ENCODE measurements at places on chromosomes 13 and 19.
A peak's percentile ranks its signal among the peaks of the same experiment; 100 is the strongest.

DNA sequence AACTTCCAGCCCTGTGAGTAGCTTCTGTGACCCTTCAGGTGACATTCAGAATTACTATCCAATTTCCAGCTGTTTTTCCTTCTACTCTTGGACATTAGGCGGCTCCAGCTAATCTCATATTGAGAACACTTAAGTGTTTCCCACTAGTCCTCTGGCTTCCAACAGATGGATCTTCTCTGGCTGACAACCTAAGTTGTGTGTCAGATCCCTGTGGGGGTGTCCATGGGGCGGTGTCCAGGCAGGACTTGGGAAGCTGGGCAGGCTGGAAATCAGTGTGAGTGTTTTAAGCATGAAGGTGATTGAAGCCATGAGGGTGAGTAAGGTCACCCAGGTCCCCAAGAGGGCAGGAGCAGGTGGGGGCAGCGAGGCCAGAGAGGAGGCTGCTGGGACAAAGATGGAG, 10.1 kb downstream of the CNOT3 start:
- no peak for DNase-seq

DNA sequence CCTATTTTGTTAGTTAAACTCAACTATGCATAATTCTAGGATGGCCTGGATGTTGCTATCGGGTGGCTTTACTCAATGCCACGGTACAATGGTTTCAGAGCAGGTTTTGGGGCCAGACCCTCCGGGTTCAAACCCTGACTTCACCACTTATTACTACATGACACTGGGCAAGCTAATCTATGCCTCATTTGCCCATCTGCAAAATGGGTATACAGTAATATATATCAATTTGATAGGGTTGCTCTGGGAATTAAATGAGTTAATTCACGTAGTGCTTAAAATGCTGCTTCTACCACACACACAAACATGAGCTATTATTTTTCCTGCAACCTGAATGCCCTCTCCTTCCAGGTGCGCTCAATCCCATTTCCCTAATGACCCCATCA, 839 bp downstream of the ESD start:
- DNase-seq: no peak

DNA sequence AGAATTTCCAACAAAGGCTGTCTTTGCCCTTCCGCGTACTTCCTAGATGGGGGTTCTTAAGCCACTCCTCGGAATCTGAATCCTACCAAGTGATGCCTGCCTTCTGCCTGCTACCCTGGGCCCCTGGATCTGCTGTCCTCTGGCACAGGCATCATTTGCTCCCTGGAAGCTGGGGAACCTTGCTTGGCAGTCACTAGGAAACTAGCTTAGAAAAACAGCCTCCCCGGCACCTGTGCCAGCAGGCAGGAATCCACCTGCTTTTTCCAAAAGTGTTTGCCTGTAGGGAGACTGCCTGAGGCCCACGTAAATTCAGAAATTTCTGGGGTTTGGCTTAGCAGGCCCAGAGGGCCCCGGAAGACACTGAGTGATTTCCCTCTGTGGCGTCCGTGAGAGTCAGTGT, 442.4 kb downstream of the TSHZ3 start:
- DNase-seq: no peak

DNA sequence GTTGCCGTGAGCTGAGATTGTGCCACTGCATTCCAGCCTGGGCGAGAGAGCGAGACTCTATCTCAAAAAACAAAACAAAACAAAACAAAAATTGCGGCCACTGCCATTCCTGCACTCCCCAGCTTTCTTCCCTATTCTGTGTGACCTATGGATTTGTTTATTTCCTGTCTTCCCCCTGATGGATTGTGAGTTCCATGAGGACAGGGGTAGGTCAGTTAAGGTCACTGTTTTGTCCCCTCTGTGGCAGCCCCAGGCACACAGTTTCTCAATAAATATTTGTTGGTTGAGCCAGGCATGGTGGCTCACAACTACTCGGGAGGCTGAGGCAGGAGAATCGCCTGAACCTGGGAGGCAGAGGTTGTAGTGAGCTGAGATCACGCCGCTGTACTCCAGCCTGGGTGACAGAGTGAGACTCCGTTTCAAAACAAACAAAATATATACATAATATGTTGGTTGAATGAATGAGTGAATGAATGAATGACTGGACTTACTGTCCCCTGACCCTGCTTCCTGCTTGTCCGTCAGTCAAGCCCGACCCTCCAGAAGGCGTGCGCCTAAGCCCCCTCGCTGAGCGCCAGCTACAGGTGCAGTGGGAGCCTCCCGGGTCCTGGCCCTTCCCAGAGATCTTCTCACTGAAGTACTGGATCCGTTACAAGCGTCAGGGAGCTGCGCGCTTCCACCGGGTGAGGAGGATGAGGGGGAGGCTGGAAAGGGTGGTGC, 5.0 kb downstream of the EBI3 start:
- no peak for DNase-seq

DNA sequence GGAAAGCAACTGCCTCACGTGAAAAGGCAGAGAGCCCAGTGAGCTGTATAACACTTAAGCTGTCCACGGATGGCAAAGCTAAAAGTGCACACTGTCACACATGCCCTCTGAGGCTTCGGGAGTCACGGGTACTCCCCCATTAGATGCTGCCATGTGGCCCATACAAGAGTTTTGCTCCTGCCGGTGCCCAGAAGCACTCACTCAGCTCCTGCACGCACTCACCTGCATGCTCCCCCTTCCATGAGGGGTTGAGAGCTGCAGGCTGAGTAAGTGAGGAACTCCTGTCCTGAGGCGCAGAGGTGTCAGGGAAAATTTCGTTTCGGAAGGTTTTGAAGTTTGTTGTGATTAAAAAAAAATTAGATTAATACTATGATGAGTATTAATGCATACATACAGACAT, 939.2 kb upstream of the ATXN8OS start:
- no peak for DNase-seq

- no peak for DNase-seq
Observed at GRCh38 chr13:101289764-101290163, 126.5 kb downstream of the NALCN start.

- DNase-seq: no peak
Observed at GRCh38 chr19:20287070-20287469, 120.1 kb downstream of the ZNF486 start.

DNA sequence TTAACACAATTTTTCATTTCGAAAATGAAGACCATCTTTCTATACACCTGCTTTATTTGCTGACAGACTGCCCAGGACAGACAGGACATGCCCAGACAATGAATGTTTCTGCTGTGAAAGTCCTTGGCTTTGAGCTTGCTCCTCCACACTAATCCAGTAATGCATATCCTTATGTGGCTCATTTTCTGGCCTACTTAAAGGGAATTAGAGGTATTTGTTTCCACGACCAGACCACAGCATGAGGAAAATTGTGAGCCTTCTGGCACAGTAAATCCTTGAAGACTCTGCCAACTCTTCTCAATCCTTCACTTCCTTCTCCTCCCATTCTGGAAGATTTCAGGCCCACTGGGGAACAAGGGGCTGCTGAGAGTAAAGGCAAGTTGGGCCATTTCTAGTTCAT, 25.7 kb downstream of the CCDC70 start:
- DNase-seq: no peak

GRCh38 chr13:82294226-82294625, 1588.0 kb downstream of the SLITRK1 start:
- no peak for DNase-seq

- no peak for DNase-seq
Observed at GRCh38 chr13:27617881-27618321, 2.4 kb downstream of the LNX2 start.

DNA sequence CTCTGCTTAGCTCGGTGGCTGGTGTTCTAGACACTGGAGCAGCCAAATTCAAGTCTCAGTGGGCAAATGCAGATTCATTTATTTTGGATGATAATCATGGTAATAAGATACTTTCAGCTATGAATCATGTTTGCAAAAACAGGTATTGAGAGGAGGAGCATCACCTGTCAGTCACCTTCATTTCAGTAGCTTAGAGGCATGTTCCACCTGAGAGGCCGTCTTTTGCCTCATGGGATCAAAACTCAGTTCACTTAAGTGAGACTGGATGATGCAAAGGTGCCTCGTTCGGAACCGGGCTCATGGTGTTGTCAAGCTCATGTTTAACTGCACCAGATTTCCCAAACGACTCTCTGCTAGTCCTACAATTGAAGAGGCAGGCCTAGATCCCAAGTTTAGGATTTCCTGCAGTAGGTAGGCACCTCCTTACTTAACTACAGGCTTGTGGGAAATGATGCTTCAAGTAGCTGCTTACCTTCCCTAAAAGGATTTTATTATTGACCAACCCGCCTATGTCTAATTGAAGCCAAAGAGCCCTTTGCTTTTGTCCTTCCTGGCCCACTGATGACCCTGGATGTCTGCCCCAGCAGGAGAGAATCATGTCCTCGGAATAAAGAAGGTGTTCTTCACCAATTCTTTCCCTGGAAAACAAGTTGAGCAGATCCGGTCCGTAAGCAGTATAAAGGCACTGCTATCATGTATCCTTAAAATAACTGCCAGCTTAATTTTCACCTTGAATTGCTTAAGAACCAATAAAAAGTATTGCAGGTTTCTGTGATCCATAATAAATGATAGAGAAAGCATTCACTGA, 60.0 kb downstream of the ZAR1L start:
- no peak for DNase-seq

- no peak for DNase-seq
Observed at GRCh38 chr13:67147342-67148133, 82.6 kb downstream of the PCDH9 start.

DNA sequence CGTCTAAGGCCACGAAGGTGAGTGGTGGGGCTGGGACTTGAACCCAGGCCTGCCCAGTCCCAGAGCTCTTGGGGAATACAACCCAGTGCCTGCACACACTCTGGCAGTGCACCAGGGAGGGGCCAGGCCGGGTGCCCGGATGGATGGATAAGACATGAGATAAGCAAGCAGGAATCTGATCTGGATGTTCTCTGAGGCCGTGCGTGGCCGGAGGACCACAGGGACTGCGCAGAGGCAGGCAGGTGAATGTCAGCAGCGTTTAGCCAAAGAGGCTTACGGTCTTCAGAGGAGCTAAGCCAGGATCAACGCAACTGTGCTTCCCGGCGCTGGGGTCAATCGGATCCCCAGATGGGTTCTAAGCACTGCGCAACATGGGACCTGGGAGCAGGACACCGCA, 1.5 kb downstream of the ZNF787 start:
- DNase-seq: no peak

DNA sequence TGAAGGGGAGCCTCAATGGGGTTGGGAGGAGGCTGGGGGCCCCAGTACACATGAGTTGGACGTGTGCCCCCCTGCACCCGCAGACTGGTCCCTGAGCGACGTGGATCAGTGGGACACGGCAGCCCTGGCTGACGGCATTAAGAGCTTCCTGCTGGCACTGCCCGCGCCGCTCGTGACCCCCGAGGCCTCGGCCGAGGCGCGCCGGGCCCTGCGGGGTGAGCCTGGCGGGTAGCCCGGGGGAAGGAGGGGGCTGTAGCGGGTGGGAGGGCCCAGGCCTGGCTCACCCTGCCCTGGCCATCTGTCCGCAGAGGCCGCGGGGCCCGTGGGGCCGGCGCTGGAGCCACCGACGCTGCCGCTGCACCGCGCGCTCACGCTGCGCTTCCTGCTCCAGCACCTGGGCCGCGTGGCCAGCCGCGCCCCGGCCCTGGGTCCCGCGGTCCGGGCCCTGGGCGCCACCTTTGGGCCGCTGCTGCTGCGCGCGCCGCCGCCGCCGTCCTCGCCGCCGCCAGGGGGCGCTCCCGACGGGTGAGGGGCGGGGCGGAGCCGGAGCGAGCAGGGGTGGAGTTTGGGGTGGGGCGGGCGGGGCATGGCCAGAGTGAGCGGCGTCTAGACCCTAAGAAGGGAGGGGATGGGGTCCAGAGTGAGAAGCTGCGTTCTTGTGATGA, 8.1 kb downstream of the PIK3R2 start:
- peak; percentile 48 for DNase-seq

GRCh38 chr19:7870571-7871436, 3.4 kb downstream of the PRR36 start:
- DNase-seq: peak; percentile 19

DNA sequence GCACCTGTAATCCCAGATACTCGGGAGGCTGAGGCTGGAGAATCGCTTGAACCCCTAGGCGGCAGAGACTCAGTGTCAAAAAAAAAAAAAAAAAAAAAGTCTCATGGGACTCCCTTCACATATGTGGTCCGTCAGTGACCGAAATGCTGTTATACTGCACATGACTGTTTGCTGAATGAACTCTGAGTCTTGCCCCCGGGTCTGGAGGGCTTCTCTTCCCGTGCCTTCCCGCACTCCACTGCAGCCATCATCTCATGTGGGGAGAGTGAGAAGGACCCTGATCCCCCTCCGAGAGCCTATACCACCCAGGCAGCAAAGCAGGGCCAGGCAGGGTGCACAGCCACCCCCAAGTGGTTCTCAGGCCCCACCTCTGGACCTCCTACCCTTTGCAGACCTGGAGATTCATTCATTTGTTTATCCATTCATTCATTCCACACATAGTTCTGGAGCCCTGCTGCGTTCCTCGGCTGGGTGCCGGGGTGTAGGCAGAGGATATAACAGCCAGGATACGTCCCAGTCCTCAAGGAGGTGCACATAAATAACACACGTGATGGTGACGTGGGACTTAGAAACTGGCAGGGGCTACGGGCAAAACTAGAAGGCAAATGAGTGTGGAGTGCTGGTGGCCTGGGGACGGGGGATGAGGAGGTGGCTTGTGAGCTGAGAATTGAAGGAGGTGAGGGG, 14.2 kb downstream of the NDUFA11 start:
- DNase-seq: no peak

DNA sequence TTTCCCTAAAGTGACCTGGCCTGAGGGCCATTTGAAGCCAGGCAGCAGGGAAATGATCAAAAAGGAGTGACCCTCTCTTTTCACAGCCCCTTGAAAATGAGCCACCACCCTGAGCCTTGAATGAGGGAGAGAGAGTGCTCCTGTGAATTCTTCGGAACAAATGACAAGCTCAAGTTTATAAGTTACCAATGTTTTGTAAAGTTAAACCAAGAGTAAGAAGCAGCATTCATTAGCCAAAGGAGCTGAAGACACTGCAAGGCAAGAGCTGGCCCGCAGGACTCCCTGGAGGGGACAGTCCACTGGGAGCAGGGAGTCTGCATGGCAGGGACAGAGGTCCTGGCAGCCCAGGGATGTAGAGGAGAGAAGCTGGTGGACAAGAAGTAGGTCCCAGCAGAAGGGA, 16.7 kb upstream of the CCNP start:
- DNase-seq: no peak

GRCh38 chr13:48410199-48410598, 2.7 kb downstream of the LPAR6 start:
- no peak for DNase-seq

- no peak for DNase-seq
Observed at GRCh38 chr19:49119411-49120324, at the start of gene PPFIA3. Gene PPFIA3 (plus strand): TSS chr19:49119544. CDS start chr19:49127874, 8,330 bp downstream.

DNA sequence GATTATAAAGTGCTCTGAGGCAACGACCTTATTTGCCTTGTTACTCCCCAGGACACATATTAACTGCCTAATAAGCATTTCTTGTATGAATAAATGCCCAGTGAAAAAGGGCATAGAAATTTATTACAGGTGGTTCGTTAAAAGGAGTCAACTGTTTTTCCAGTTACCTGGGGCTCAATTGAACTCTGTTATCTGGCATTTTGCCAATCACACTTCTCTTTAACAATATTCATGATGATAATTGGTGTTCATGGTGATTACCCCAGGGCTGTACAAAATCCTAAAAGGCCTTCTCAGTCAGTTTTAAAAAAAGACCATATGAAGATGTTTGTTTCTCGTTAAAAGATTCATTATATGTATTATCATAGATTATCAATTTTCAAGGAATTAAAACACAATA, 57.1 kb downstream of the KL start:
- no peak for DNase-seq

Measured in occipital lobe (tissue), 3 donors.